ENCODE measurements at places on chromosomes 11 and 22.
A peak's percentile ranks its signal among the peaks of the same experiment; 100 is the strongest.

GRCh38 chr22:22547692-22548300 is 11.3 kb downstream of the PRAME start:
- no peak for DNase-seq

DNA sequence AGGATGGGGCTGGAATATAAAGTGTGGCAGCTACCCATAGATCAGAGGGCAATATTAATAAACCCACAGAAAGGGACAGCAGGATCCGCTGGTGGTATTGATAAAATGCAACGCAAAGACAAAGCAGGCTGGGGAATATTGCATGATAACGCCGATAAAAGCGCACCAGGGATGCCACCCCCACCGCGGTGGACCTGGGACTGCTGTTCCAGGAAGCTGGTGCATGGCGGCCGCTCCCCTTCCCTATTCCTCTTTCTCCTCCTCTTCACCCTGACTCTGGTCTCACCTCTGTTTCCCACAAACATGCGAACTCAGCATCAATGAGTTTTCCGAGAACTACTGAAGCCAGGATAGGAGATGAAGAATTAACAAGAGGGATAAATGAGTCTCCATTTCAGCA is 20.2 kb downstream of the SPATA19 start:
- DNase-seq = no peak

GRCh38 chr11:32068134-32068870 is 22.6 kb upstream of the RCN1 start:
- no peak for DNase-seq

GRCh38 chr11:70472240-70472639 is 73.9 kb downstream of the CTTN start:
- no peak for DNase-seq

GRCh38 chr11:126305699-126306098 is 1.8 kb downstream of the DCPS start:
- DNase-seq = peak; percentile 45

DNA sequence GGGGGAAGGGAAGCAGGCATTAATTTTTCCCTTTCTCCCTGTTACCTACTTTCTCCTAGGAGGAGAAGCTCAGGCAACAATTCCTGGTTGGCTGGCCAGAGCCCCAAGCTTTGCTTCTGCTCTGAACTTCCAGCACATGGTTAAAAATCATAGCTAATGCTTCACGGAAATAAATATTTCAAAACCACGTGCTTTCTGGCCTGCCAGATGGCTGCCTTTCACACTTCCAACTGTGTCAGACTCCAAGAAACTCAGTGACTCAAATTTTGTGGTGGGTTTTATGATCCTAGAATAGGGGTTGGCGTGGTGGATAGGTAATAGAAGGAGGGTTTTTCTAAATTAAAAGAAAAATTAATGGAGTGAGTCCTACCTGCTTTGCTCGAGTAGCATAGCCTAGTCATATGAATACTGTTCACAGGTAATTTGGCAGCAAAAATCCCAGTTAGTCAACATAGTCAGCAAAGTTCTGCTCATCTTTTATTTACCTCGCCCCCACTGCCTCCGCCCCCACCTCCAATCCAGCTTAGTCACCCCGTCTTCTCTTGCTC is 58.6 kb downstream of the SC5D start:
- DNase-seq = no peak

GRCh38 chr11:15727520-15727914 is 612.8 kb downstream of the INSC start:
- no peak for DNase-seq

GRCh38 chr11:134022748-134023147 is 46.1 kb upstream of the JAM3 start:
- DNase-seq = no peak

- DNase-seq = peak; percentile 24
Measured at GRCh38 chr22:39471381-39472141, 14.7 kb downstream of the MGAT3 start.

DNA sequence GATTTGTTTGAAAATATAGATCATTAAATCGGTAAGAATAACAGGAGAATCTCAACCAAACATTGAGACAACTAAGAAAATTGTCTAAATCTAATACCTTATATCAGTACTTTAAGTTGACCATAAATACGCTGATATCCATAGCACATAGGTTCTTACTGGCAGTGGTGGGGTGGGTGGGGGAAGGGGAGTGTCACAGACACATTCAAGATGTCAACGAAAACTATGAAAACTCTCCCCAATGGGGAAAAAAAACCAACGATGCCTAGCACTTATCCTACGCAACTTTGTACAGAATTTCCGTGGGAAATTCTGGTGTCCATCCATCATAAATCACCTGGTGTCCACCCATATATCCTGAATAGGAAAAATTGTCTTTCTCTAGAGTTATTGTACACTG is 6.2 kb downstream of the GRAP2 start:
- no peak for DNase-seq

- no peak for DNase-seq
Measured at GRCh38 chr11:134856056-134856971, 444.3 kb upstream of the B3GAT1 start.

DNA sequence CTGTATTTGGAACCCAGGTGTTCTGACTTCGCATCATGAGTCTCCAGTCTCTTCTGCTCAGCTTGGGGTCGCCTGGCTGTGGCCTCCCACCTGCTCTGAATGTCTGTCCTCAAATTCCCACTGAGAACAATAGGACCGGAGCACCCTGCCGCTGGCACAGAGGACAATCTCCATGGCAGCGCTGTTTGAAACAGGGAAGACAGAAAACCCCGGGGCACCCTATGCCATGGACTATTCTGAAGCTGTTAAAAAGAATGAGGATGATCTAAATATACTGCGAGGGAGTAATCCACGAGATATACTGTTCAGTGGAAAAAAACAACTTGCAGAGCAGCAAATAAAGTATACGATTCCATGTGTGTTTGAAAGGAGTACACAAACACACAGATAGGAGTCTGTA is 415.6 kb upstream of the NARS2 start:
- DNase-seq = no peak

DNA sequence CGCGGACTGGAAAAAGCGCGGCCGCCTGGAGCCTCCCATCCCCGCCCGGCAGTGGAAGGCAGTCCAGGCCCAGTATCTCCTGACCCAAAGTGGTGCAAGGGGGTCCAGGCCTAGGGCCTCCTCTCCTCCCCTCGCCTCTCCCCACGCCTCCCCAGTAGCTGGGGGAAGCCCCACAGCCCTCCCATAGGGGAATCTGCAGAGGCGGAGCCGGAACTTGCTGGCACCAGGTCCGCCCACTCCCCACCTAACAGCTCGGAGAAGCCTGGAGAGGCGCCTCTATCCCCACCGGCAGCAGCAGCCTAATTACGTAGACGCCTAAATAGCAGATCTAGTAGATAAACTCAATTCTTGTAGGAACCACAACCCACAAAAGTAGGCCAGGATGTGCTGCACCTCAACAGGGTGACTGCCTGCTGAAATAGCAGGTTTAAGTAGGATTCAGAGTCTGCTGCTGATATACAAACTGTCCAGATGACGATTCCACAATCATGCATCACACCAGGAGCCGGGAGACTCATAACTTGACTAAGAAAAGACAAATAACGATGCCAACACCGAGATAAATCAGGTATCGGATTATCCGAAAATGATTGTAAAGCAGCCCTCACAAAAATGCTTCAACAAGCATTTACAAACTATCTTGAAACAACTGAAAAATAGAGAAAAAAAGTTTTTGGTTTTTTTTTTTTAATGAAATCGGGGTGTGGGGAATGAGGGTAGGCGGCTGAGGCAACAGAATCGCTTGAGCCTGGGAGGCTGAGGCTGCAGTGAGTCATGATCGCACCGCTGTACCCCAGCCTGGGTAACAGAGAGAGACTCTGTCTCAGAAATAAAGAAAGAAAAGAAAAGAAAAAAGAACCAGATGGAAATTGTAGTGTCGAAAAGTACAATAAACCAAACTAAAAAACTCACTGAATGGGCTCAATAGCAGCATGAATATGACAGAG is 11.4 kb upstream of the BRD1 start:
- DNase-seq = peak; percentile 91

DNA sequence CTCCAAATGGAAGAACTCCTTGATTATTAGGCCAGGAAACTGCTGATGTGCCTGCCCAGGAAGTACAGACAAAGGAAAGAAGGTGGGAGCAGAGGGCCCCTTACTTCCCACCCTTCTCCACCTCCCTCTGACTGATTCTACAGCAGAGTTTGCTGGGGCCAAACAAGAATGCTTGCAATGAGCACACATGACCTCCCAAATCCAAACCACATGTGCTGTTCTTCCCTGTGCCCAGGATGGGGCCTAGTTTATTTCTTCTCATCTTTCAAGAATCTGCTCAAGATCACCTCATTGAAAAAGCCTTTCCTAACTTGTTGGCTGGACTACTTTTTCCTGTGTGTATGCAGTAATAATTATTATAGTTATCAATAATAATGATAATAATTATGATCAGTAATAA is 286.1 kb downstream of the RAB38 start:
- no peak for DNase-seq

GRCh38 chr11:65390099-65390941 is 3.9 kb downstream of the FRMD8 start:
- no peak for DNase-seq

DNA sequence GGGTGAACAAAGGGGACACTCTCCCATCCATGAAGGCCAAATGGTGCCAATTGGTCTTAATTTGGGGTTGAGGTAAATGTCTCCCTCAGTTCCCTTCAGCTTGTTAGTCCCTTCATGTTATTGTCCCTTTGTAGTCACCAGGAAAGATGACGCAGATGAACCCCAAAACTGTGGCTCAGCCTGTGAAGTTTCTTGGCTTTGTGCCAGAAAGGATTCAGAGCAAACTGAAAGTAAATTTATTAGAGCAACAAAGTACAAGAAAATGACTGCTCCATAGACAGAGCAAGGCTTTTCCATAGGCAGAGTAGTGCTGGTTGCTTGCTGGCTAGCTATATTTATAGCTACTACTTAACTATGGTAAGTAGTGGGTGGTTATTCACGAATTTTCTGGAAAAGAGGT is 16.7 kb downstream of the OR4C3 start:
- no peak for DNase-seq

- DNase-seq = no peak
Measured at GRCh38 chr11:126601136-126601535, 245.7 kb downstream of the ST3GAL4 start.

All from activated CD4-positive, alpha-beta T cell treated with anti-CD3 and anti-CD28 coated beads, Interleukin-2, amount 10 ng/mL, durations not matched to agents 7 days and 5 days (primary cell).